ENCODE measurements at places on chromosomes 3 and 15.
A peak's percentile ranks its signal among the peaks of the same experiment; 100 is the strongest.

GRCh38 chr3:155859859-155860258 is 5.6 kb upstream of the SLC33A1 start:
- peak; percentile 38 for DNase-seq

DNA sequence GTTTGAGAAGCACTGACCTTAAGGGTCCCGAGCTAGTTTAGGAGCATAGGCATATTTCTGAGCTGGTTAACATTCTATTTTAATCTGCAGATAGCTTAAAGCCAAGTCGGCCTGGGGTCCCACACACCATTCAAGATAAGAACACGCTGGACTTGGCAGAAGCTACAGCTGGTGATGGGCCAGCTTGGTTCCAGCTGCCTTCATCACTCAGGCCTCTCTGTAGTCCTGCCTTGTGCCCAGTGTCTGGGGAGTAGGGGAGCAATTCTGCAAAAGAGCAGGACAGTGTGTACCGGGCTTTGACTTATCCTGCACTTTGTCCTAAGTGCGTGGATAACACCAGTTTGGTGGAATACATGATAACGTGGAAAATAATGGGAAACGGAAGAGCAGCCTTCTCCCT is 164.5 kb downstream of the MEGF11 start:
- DNase-seq = no peak

DNA sequence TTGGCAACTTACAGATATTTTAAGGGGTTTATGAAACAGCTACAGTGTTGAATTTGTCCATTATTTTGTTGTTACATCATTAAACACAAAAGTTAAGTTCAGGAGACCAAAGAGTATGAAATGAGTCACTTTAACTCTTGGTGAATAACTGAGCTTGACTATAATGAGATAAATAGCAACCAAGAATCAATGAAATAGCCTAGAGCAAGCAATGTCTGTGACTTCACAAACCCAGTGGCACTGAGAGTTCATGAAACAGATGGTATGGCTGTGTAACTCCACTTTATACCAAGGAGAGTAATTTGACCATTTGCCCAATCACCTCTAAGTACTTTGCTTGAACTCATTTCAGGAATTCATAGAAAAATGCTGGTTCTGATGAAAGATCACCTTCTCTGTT is 169.6 kb upstream of the GADL1 start:
- peak; percentile 27 for DNase-seq

GRCh38 chr3:105826778-105827634 is 41.8 kb downstream of the CBLB start:
- no peak for DNase-seq

GRCh38 chr3:178206521-178206920 is 329.7 kb upstream of the KCNMB2 start:
- no peak for DNase-seq

GRCh38 chr15:26660241-26660640 is 112.6 kb downstream of the GABRB3 start:
- DNase-seq = no peak

DNA sequence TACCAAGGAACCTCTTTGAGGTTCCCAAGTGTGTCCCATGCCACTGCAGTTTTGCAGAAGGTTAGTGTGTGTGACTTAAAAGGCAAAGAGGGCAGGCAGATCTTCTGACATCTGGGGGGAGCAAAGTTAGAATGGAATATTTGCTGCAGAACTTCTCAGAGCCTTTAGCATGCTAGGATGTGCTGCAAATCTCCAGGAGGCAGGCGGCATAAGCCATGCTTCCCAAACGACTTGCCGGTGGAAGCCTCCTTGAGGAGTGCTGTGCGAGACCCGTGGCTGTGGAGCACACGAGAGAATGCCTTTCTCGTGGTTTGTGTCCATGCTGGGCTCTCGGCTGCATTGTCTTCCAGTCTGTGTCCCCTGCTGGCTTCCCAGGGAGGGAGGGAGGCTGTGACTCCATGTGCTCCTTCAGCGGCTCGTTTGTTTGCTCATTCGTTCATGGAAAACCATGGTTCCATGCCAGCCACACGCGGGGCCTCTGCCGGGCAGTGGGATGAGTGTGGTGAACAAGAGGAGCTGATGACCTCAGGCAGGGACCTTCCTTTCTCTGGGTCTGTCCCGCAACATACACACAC is 13.8 kb downstream of the HDAC11 start:
- DNase-seq = no peak

GRCh38 chr15:61794881-61795280 is 265.4 kb downstream of the VPS13C start:
- DNase-seq = no peak

DNA sequence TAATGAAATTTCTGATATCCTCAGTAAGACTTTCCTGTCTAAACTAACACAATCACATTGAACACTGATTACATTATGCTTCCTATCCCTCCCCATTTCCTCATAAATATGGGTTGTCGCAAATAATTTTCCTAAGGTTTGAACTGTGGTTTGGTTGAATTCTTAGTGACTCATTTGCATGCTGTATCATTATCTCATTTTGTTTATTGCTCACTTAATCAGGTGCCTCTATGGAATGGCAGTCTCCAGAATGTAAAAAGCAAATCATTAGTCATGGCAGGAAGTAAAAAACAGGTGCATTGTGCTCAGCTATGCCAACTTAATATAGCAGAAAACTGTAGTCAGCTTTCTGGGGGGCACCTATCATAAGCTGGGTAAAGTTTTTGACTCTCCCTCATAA is 216.0 kb upstream of the ZBTB20 start:
- peak; percentile 8 for DNase-seq

DNA sequence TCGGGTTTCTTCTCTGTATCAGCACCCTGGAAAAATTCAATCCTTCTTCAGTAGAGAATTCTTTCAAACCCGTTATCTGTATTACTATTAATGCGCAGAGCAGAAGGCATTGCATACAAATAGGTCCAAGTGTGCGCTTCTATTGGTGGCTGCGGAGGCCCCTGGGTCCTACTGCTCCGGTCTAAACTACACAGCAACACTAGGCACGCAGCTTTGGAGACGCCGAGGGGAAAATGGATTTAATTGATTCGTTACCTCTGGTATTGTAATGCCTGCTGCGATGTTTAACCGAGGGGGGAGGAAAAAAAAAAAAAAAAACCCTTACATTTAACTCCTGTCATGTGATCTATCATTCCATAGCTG is at the start of gene ROBO1:
Gene ROBO1 (minus strand): TSS at position 94 of the 363 bp plus-strand sequence.
- peak; percentile 33 for DNase-seq

DNA sequence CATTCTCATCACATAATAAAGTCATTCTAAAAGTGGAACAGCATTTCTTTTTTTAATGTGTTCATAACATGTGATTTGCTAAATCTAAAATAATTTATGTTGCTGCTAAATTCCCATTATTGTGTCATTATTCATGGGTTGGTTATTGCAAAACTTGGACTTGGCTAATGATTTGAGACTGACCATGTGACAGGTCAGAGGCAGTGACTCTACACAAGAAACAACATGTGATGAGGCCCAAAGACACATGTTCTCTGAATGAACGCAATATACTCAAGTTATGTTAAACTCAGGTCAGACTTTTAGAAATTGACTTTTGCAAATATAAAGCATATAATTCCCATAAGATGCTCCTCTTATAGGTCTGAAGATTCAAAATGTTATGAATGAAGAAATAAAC is 566.1 kb downstream of the TBL1XR1 start:
- DNase-seq = peak; percentile 6

GRCh38 chr15:43204016-43204901 is 16.6 kb downstream of the EPB42 start:
- DNase-seq = peak; percentile 56

- no peak for DNase-seq
Observed at GRCh38 chr15:69486481-69487110, 34.0 kb downstream of the RPLP1 start.

DNA sequence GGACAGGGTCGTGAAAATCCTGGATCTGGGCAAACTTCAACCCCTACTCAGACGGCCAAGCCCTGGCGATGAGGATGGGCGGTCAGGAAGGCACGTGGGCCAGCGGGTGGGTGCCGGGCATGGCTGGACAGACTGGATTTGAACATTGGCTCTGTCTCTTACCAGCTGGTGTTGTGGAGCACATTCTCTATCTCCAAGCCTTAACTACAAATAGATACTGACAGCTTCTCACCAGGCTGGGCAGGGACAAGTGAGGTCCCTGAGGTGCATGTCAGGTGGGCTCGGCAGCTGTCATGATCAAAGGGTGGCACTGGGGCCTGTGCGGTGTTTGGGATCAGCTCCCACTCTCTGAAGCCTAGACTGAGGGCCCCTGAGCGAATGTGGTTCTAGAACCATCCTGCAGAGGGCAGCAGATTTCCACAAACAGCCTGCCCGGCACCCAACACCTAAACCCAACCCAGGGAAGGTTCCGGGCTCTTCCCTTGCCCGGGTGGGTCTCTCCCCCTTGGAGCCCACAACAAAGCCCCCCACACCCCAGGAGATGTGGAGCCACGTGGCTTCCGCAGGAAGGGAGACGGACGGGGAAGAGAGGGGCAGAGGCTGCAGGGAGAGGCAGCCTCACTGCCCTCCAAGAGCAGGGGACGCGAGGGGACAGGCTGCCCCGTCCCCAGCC is 58.4 kb downstream of the RGMA start:
- DNase-seq = peak; percentile 65

DNA sequence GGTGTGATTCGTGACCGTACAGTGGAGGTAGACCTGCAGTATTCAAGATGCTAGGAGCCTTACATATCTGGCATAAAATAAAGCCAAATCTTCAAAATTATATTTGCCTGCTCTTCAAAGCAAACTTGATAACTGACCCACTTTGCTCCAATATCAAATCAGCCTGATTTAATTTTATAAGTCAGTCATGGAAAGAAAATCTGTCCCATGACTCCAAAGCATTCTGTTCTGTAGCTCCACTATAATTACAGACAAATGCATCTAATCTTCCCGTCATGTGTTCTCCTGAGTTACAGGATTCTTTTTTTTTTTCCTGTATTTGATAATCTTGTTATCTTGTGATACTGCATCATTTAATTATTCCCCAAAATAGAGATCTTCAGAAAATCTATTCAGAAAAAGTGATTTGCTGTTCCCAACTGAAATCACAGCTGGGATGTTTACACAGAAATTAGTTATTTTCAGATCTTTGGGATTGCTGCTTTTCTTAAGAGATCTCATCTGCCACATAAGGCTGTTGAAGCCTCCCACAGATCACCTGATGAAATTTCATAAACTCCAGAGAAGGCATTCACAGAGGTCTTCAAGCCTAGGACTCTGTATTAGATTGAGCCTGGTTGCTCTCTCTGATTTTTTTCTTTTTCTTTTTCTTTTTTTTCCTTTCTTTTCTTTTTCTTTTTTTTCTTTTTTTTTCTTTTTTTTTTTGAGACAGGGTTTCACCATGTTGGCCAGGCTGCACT is 27.2 kb downstream of the TIMP4 start:
- no peak for DNase-seq

- DNase-seq = peak; percentile 55
Observed at GRCh38 chr3:184154885-184155643, at the start of gene DVL3. TSS of gene DVL3 (plus strand) at chr3:184155377. CDS start at chr3:184155636, 259 bp downstream.

DNA sequence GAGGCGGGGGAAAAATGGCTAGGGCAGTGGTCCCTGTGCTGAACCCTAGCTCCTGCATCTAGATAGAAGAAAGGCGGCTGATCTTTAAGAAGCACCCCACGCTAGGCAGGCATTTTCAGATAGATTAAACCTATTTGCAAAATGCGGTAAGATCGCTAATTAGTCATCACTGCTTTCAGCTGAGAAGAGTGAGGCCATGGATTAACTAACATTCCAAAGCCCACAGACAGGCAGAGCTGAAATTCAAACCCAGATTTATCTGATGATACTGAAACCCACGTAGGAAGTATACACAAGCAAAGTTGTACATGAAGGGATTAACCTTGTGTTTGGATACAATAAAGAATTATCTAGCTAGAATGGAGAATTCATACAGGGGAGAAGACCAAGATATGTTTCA is 4.8 kb downstream of the ADPGK start:
- DNase-seq = no peak

GRCh38 chr15:68578175-68578979 is 416 bp upstream of the CORO2B start:
- DNase-seq = peak; percentile 69

DNA sequence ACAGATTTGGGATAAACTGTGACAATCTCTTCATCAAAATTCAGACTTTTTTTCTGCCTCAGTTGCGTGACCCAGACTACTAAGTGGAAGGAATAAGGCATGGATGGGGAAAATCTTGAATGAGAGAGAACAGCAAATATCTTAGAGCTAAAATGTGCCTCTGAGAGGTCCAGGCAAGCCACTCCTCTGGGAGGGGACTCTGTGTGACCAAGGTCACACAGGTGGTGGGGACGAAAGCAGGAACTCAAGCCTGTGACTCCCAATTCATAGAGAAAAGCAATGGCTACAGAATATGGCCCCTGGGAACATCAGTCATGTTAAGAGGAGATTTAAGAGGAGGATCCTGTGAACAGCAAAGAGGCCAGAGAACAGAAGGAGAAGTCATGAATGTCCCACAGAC is 268.1 kb downstream of the FOXP1 start:
- DNase-seq = no peak

GRCh38 chr3:188472336-188472735 is 318.4 kb downstream of the LPP start:
- DNase-seq = peak; percentile 68

DNA sequence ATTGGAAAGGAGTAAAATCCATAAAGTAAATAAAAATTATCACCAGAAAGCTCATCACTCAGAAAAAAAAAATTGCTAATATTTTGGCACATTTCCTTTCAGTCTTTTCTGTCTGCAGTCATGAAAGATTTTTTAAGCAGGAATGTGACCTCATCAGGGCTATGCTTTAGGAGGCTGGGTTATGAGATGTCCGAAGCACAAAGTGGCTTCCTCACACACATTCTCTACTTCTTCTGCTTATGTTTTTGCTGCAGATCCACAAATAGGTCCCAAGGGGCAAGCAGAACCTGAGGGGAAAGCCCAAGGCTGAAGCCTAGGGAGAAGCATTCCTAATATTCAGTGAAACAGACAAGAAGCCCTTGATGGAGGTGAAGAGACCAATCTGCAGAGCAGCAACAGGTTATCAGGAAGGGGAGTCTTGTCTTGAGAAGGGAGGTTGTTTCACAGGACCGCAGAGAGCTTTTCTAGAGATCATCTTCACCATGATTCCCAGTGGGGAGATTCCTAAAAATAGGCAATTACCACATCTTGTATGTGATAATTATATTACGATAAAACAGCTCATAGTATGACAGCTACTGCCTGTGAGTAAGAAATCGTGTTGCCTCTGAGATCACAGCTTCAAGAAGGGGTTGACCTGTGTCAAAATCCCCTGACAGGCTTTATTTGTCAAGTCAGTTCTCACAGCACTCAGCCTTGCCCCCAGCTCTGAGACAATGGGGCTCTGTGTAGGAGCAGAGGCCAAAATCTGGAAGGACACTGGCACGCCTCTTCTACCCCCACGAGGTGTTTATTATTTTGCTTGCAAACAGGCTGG is 60.5 kb downstream of the IGF2BP2 start:
- DNase-seq = peak; percentile 62

DNA sequence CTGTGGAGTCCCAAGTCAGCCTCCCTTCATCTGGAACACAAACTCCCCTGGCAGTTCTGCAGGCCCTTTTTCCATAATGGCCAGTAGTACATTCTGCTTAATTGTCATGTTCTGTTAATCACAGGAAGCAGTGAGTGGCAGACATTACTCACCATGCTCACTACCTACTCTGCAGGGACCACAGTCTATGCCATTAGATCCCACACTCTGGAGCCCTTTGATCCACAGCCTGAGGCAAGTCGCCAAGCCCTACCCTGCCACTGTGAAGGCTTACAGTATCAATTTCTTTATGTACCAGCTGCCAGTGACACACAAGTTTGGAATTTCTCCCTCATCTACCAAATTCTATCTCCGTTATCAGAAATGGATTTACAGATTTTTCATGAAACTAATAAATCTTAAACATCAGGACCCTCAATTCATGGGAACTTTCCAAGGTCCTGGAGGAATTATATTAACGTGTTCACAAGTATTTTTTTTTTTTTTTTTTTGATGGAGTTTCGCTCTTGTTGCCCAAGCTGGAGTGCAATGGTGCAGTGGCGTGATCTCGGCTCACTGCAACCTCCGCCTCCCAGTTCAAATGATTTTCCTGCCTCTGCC is 20.6 kb upstream of the WWTR1 start:
- DNase-seq = no peak
